Activated CD4-positive, alpha-beta T cell treated with anti-CD3 and anti-CD28 coated beads, Interleukin-2, amount 50 U/mL, for 4 hours (primary cell): ENCODE measurements at places on chromosomes 5 and 9.

DNA sequence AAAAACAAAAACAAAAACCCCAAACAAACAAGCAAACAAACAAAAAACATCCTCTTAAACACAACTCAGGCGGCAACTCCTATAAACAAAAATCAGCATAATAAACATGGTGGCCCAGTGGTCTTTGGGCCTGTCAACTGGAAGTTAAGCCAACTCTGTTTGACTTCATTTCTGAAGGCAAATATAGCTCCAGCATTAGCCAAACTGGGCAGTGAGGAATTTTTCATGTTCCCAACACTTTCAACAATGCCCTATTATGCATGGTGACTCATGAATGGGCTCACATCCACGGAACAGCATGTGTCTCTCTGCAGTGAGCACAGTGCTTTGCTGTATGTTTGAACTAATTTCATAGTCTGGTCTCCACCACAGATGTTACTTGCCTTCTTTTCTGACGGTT is 143.9 kb upstream of the STC2 start:
- no peak for DNase-seq

DNA sequence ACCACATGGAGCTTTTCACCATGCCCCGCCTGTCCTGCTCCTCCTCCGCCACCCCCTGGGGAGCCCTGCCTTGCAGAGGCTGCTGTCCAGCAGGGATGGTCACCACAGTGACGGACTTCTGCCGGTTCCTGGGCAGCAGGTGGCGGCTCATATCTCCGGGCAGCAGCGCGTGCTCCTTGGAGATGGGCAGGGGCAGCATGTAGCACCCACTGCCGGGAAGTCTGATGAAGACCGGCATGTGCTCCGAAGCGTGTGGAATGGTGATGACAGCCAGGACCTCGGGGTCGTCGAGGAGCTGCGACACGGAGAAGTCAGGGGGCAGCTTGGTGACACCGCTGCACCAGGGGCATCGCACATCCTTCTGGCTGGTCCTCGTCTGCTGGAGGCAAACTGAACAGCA is 19.2 kb downstream of the PLGRKT start:
- DNase-seq, result no peak

DNA sequence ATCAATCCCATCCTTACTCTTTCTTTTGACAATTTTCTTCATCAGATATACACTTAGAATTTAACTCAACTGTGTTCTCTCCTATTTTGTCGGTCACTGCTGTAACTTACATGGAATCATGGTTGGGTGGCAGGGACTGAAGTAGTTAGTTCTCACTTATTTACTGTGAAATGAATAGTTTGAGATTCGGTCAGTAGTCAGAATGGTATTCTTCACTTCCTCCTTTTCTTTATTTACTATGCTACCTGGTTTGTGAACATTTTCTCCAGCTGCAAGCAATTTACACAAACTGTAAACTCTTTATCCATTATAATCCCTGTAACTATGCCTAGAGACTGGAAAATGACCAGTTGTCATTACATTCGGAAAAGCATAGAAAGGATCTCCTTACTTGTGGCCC is 41.5 kb upstream of the GDNF start:
- no peak for DNase-seq

GRCh38 chr9:107948086-107948485 is 458.5 kb upstream of the KLF4 start:
- no peak for DNase-seq

DNA sequence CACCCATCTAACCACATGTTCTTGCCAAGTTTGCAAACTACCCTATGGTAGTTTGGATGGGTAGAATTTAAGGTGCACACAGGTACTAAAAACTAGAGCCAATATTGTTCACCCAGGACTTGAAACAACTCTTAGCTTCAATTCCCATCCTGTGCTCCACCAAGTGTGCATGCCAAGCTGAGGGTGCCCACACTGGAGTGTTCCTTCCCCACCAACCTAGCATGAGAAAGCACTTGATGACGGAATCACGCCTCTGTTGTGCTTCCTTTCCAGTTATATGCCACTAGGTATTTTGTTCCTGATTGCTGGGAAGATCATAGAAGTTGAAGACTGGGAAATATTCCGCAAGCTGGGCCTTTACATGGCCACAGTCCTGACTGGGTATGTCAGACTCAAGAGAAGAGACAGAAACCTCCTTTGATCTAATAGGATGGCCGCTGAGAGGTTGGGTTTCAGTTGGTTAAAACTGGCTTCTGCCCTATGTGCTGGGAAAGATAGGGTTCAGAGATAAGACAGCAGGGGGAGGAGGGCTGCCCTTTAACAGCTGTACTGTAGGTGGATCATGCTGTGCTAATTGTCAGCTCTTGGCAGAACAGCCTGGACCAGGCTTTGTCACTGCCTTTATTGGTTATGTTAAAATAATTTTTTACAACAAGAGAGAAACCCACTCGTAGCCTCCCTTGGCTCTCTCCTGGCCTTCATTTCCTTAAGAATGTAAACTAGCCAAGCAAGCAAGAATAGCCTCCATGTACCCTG is 83.5 kb downstream of the SLC1A1 start:
- DNase-seq, result no peak

DNA sequence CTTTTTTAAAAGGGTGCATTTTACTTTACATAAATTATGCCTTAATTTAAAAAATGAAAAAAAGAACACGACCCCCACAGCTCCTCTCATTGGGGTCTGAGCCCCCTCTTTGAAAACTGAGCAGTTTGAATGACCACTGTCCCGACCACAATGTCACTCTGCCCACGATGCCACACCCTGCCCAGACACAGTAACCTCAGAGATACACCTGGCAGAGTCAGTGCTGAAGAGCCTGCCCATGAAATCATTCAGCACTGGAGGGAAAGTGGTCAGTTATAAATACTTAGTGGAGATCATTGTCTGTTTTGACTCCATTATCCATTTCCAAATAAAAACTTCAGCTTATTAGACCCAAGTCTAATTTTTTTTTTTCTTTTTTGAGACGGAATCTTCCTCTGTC is 49.3 kb downstream of the DNAJC21 start:
- DNase-seq, result no peak

GRCh38 chr9:137312852-137313325 is 10.8 kb upstream of the NRARP start:
- no peak for DNase-seq

DNA sequence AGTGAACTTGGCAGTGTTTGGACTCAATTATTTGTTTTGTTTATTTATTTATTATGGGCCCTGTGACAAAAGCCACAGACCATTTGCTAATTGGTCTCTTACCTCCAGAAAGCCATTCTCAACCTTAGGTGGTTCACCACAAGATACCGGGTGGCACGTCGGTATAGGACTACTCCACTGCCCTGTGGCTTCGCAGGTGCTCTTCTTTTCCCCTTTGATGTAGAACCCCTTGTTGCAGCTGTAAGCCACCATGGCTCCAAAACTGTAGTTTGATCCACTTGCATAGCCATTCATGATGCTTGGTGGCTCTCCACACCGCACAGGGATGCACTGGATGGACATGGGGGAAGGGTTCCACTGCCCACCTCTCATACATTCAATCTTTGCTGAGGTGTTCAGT is 73.3 kb upstream of the TXNDC8 start:
- no peak for DNase-seq

GRCh38 chr9:76462126-76462525 is 3.1 kb downstream of the GCNT1 start:
- DNase-seq, result no peak

GRCh38 chr5:143552680-143553079 is 149.2 kb upstream of the NR3C1 start:
- DNase-seq, result no peak

- no peak for DNase-seq
Measured at GRCh38 chr5:32876791-32877190, 165.7 kb downstream of the NPR3 start.

DNA sequence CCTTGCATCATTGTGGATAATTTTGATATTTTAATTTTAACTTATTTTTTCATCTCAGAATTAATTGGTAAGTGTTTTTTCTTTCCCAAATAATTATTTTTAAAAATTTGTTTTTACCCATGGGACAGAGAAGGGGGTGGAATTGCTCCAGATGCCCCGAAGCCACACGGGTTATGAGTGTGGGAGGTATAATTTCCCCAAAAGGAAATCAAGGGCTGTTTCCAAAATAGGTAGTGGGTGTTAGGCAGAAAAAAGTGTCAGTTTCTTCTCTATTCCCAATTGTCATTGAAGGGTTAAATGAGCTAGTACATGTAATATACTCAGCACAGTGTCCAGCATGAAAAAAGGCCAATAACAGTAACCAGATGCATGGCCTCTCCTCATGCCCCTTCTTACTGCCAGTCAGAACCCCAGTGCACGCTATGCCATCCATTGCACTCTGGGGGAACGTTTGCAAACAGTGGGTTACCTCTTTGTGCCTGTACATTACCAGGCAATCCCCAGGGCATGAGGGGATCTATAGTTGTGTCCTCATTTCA is 36.4 kb upstream of the ANGPTL2 start:
- DNase-seq, result no peak

GRCh38 chr9:21154018-21154608 is 12.3 kb downstream of the IFNA21 start:
- no peak for DNase-seq

GRCh38 chr9:18350036-18350435 is 123.9 kb upstream of the ADAMTSL1 start:
- no peak for DNase-seq

DNA sequence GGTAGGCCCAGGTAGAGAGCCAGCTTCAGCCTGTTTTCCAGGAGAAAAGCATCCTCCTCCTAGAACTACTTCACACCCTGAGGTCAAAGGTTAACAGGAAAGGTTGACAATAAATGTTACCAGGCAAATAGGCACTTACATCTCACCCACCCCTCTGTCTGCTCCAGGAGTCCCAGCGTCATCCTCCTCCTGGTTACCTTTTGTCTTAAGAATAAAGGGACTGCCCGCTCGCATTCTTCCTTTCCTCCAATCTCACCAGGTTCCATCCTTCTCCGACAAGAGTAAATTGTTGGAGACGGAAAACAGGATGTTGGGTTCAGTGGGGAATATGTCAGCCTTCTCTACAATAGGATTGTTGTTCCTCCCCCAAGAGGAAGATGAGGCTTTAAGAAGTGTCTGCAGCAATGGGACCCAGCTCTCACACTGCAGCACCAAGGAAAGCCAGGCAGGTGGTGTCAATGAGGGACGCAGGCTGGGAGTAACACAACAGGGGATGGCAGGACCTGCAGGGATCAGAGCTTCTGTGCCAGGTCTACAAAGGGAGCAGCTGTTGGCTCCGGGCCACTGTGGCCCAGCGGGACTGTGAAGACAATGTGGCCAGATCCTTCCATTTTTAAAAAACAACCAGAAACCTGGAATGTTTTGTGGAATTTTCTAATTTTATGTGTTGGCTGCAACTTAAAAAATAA is 29.0 kb downstream of the FAT2 start:
- DNase-seq, result no peak

DNA sequence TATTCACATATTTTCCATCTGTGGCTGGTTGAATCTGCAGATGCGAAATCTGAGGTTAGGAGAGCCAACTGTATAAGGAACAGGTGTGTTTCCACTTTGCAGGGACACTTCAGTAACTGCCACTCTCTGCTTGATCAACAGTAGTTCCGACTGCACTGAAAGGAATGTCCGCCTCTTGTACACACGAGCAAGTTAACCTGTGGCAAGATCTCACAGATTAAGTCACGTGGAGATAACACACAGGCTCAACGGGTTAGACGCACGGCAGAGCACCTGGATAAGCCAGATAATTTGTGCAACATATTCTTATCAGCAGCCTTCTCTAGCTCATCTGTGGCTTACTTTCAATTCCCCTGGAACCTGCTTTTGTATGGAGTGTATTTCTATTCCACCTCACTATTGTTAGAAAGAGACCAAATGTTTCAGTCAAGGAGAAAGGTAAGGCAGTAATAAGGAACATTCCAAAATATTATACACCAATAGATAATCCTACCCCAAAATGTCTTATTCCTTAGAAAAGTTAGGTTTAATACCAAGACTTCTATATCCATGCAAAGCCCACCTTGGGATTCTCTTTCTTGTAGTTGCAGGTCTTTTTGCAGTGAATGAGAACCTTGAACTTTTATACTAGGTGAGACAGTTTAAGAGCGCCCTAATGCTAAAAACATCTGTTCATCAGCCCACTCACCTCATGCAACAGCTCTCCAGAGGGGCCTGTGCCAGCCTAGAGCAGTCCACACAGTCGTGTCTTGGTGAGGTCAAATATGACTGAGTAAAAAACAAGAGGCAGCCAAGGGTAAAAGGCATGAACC is 6.5 kb upstream of the C9 start:
- DNase-seq, result no peak
